Activated CD8-positive, alpha-beta memory T cell treated with anti-CD3 and anti-CD28 coated beads for 24 hours (primary cell): ENCODE measurements at places on chromosomes 3 and 15.

- DNase-seq: peak; percentile 33
These were observed 53.6 kb upstream of the TRPM1 start for GRCh38 chr15:31155151-31155550.

GRCh38 chr15:82808634-82809041, 790 bp upstream of the WHAMM start:
- no peak for DNase-seq

DNA sequence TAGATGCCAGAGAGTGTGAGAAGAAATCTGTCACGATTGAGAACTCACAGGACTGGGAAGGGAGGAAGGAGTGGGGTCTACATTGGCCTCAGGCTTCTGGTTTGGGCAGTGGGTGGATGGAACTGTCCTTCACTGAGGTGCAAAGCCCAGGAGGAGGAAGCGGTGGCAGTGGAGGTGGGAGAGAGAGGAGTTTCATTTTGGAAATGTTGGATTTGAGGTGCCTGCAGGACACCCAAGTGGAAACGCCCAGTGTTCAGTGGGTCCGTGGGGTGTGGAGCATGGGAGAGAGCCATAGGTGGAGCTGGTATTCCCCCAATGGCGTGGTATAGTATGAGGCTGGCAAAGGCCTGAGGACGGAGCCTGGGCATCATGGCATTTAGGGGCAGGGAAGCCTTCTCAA, 9.3 kb upstream of the EPHB3 start:
- no peak for DNase-seq

DNA sequence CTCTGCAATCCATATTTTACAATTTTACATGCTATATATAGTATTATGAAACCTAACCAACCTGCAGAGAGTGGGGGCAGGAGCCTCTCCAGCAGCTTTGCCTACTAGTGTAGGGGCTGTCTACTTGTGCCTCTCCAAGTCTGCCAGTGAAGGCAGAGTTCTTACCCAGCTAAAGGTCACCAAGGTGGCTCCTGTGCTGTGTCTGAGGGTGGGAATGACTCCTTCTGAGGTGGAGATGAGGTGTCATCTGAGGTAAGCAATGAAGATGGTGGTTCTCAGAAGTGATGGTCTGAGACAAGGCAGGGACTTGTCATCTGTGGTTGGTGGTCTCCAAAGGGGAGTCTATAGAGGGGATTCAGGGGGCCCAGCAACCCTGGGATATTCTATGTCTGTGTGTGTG, 47.5 kb downstream of the SACM1L start:
- DNase-seq: no peak
